Smooth muscle cell of the brain vasculature (primary cell): ENCODE measurements at places on chromosomes 4 and X.

- no peak for DNase-seq
Observed at GRCh38 chr4:53847965-53848364, 216.4 kb downstream of the CHIC2 start.

GRCh38 chr4:123327846-123328429, 68.7 kb upstream of the SPRY1 start:
- DNase-seq: no peak

- no peak for DNase-seq
Observed at GRCh38 chr4:121448231-121448630, 67.4 kb upstream of the QRFPR start.

DNA sequence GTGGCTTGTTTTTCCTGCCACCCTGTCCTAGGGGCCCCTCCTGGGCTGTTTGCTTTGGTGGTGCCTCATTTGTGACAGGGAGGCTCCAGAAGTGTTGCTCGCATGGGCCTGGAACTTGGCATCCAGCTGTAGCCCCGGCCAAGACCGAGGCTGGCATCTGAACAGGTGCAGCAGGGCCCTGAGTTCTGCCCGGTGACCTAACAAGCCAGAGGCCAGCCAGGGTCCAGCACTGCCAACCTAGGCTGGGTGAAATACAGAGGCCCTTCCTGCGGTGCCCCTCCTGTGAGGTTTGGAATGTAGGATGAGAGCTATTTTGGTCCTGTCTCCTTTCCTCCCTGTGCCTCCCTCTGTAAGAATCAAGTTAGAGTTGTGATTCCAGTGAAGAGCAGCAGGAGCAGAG, 58.5 kb downstream of the STARD8 start:
- DNase-seq: no peak

GRCh38 chr4:3312362-3312761, 19.5 kb downstream of the RGS12 start:
- DNase-seq: no peak

- DNase-seq: no peak
Observed at GRCh38 chr4:183220236-183220635, 99.8 kb downstream of the CLDN22 start.

DNA sequence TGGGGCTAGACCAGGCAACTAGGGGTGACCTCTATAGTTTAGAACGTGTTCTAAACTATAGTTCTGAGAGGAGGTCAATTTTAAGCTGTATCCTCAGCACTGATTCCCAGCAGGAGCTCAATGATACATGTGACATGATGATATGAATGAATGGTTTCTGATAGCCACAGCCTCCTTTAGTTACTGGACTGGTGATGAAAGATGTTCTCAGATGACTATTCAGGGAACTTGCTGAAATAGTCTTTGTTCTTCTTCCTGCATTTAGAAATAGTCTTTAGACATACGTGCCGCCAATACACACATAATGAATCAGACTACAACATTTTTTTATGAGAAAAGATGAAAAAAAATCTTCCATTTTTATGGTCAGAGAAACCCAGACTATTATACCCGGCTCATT, 116.3 kb upstream of the TMEM150C start:
- DNase-seq: no peak

DNA sequence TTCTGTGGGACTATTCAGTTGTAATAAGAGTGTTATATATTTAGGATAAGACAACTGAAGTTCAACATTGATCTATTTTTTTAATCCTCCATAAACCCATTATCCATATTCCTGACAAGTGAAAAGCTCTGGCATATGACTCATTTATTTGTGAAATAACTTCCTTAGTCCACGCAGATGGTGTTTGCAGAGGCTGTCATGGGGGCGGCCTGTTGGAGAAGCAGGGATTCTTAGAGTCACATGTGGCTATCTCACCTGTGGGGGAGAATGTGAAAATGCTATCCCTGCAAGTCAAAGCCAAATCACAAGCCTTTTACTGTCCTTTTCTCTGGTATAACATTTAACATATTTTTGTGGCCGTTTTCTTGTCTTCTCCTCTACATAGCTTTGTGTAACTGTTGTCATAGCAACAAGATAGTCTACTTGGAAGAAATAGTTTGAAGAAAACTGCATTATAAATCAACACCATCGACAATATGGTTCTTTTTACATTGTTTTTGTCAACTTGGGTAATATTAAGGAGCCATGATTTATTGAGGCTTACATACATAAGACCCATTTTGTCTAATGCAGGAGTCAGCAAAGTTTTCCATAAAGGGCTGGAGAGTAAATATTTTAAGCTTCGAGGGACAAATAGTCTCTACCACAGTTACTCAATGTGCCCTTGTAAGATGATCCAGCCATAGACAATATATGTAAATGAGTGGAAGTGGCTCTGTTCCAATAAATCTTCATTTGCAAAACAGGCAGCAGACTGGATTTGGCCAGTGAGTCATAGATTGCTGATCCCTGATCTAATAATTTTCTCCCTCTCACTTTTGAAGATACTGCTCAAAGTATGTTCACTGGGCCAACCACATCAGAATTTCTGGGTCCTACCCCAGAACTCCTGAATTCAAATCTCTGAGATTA, 395.0 kb downstream of the DTHD1 start:
- DNase-seq: no peak

GRCh38 chr4:73721435-73721834, 18.9 kb upstream of the CXCL8 start:
- no peak for DNase-seq

- no peak for DNase-seq
Observed at GRCh38 chrX:155592331-155592730, 20.4 kb downstream of the TMLHE start.

- no peak for DNase-seq
Observed at GRCh38 chr4:86664959-86665358, 70.8 kb downstream of the PTPN13 start.

DNA sequence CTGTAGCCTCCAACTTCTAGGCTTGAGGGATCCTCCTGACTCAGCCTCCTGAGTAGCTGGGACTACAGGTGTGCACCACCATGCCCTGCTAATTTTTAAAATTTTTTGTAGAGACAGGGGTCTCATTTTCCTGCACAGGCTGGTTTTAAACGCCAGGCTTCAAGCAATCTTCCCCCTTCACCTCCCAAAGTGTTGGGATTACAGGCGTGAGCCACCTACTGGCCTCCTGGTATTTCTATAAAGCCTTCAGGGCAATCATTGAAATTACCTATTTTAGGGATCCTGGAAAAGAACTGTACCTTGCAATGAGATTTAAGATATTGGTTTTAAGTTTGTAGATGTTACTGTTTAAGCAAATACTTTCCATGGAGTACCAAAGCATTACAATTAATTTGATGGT, 13.5 kb upstream of the PLS3 start:
- no peak for DNase-seq
